CD4-positive, alpha-beta T cell treated with Interleukin-6 at 100 ng/mL for 8 hours (primary cell): ENCODE measurements at places on chromosomes 4 and X.

DNA sequence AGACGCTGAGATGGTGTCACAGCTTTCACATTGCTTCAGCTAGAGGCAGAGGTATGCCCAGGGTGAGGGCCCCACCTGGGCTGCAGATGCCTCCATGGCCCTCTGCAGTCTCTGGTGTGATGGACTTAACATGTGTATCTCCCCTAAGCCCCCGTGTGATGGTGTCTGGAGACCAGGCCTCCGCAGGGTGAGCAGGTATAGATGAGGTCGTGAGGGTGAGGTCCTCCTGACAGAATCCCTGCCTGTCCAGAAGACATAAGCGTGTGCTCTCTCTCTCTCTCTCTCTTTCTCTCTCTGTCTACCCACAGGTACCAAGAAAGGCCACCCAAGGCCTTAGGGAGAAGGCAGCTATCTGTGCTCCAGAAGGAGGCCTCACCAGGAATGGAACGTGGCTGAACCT is 50.9 kb downstream of the CPZ start:
- DNase-seq: no peak

DNA sequence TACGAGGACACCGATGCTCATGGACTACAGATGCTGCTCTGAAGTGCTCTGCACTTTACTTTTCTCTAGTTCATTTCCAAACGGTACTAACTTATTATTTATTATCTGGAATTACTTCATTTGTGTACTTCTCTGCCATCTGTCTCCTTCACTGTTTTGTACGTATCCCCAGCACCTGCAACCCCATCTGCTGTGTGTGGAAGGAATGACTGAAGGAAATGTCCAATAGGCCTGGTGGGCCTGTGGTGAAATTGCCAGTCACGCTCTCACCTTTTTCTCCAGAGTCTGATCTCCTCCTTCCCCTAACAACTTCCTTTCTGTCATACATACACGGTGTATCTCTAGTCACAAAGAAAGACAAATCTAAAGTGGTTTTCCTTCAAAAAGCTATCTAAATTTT is 12.9 kb downstream of the TMEM154 start:
- no peak for DNase-seq

- DNase-seq: no peak
These were observed 6.3 kb downstream of the SFRP2 start for GRCh38 chr4:153782581-153782980.

GRCh38 chr4:142581881-142582280 is 264.2 kb downstream of the INPP4B start:
- no peak for DNase-seq

DNA sequence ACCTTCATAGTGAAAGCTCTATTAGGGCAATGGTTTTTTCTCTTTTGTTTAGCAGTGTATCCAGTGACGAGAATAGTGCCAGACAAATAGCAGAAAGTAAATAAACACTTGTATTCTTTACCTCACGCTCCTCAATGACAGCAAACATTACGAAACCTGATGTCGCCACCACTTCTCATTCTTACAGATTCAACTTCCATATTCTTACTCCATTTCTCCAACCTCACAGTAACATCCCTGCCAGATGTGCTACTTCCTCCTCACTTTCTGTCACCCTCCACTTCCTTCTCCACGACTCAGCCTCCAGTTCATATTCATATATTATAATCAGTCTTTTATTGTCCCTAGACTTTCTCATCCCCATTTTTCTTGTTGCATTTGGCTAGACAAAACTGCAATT is 1956.2 kb upstream of the AGA start:
- no peak for DNase-seq

DNA sequence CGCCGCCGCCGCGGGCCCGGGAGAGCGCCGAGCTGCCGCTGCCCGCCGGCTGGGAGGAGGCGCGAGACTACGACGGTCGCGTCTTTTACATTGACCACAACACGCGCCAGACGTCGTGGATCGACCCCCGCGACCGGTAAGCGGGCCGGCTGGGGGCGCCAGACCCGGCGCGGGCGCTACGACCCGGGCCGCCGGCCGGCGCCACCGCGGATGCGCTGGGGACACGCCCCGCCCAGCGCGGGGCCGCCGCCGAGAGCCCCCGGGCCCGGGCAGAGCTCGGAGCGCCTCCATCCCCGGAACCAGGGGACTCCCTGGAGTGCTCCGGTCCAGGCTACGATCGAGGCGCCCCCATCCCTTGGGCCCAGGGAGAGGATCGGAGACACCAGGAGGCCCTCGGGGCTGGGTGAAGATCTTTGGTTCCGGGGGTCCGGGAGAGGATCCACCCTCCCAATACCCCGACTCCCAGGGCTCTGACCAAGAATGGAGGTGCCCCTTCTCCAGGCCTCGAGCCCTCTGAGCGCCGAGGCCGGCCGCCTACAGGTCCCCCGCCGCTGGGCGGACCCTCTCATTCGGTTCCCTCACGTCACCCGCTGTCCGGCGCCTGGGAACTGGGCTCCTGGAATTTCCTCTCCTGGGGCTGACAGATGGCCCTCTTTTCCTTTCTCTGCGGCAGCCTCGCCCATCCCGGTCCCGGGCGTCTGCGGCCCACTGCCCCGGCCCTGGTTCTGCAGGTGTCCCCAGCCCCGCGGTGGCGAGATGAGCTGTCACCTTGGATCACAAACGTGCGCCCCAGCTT is 48.8 kb downstream of the CLDN34 start:
- DNase-seq: no peak

DNA sequence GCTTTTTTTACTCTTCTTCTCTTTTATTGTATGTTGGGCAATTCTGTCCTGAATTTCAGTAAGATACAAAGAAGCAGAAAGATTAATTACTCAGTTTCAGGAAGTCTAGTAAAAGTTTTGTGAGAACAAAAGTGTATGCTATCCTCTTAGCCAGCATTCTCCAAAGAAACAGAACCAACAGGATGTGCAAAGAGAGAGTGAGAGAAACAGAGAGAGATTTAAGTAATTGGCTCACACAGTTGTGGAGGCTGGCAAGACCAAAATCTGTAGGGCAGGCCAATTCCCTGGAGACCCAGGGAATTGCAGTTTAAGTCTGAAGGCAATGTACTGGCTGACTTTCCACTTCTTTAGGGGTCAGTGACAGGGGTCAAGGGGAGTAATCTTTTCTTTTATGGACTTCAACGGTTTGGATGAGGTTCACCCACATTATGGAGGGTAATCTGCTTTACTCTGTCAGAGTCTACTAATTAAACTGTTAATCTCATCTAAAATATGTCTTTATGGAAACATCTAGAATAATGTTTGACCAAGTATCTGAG is 59.2 kb upstream of the SLC39A8 start:
- no peak for DNase-seq

GRCh38 chrX:6768881-6769280 is 234.0 kb upstream of the VCX3A start:
- no peak for DNase-seq

DNA sequence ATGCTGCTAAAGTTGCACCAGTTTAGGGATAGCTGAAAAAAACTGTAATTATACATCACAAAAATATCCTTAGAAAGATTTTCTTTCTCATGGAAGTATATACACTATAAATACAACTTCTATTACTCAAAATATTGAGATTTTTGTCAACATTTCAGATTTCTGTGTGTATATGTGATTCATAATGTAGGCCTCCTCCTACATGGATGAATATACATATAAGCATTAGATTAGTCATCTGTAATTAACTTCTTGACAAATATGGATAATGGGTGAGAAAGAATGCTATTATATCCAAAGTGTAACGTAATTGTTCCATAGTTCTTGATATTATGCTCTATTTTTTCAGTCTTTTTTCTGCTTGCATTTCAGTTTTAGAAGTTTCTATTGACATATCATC is 124.9 kb downstream of the CBLL2 start:
- no peak for DNase-seq

DNA sequence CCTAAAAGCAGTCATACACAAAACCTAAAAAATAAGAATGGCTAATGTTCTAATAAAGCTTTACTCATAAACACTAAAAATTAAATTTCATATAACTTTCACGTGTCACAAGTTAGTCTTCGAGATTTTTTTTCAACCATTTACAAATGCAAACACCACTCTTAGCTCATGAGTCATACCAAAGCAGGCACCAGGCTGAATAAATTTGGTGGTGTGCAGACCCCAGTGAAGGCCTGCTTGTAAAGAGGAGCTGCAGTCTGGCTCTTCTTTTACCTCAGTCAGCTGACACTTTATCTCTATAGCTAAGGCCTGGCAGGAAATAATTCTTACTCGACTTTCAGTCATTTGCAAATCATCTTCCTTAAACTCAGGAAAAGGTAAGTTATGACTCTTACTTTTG is 37.4 kb downstream of the CLOCK start:
- no peak for DNase-seq

- DNase-seq: no peak
These were observed 81.4 kb upstream of the ACSL1 start for GRCh38 chr4:184907216-184907615.

DNA sequence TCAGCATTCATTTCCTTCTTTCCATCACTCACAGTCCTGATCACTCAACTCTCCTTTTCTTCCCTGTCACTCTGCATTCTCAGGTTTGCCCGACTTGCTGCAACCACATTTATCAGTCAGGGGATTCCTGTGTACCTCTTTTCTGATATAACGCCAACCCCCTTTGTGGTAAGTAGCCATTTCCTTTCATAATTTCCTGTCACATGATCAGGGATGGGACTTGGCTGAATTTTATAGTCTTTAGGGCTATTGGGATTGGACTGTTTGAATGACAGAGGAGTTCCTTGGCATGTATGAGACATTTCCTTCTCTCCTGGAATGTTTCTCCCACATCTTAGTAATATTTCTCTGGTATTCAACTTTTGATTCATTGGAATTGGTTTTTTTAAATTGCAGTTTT is 11.0 kb downstream of the PGM2 start:
- DNase-seq: no peak

DNA sequence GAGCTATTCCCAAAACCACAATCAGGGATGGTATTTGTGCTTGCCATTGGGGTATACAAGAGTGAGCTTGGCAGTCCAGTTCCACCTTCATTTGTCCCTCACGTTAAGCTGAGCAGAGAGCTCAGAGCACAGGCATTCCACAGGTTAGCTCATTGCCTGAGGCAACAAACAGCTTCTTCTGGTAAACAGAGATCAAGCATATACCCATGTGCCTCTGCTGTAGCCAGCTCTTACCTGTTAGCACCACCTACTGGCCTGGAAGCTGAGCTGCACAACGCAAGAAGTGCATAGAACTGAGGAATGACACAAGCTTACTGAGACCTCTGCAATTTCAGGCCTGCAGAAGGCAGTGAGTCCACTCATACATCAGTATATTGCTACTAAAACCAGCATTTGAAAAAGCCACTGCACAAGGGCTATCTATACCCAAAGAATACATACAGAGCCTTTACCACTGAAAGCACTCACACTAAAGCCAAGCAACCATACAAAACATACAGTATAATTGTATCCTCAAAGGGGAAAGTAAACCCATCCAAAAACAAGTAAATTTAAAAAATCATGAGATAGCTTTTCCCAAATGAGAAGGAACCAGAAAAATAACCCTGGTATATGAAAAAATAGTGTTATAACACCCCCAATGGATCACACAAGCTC is 258.3 kb upstream of the GABRA2 start:
- no peak for DNase-seq

DNA sequence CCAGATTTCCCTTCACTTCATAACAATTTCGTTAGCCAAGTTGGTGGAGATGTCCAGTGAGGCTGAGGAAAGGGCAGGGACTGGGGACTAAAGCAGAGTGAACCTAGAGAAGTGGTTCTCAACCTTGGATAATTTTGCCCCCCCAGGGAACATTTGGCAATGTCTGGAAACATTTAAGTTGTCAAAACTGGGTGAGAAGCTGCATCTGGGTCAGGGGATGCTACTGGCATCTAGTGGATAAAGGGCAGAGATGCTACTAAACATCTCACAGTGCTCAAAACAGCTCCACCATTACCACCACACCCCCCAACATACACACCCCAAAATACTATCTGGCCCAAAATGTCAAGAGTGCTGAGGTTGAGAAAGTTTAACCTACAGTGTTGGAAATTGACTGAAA is 32.0 kb upstream of the FGF16 start:
- no peak for DNase-seq

DNA sequence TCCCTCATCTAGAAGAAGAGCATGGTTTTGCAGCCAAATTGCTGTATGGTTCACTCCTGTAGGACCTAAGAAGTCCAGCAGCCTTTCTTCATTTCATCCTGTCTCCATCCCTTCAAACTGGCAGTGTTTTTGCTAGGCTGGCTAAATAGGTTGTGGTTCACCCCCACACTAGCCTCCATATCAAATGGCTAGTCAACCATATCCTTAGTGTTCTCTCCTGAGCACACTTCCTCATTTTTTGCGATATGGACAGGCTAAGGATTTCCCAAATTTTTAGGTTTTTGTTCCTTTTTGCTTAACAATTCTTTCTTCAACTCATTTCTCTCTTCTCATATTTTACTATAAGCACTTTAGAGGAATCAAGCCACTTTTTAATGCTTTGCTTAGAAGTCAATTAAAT is 98.8 kb upstream of the NOCT start:
- no peak for DNase-seq
